Hepatocyte (in vitro differentiated cells): ENCODE measurements at places on chromosomes 5 and 9. TPM values are rescaled to one million over a fixed set of nuclear protein-coding genes. Genes with fewer than 3 reads are reported as not detected.

Gene PTPN3
- 11.8 and 12.1 TPM in 2 replicates for total RNA-seq

Gene FBP1
- total RNA-seq = 24.0 and 31.2 TPM in 2 replicates

- no peak for DNase-seq
Observed at GRCh38 chr5:93311881-93312280, 269.1 kb downstream of the NR2F1-AS1 start.

DNA sequence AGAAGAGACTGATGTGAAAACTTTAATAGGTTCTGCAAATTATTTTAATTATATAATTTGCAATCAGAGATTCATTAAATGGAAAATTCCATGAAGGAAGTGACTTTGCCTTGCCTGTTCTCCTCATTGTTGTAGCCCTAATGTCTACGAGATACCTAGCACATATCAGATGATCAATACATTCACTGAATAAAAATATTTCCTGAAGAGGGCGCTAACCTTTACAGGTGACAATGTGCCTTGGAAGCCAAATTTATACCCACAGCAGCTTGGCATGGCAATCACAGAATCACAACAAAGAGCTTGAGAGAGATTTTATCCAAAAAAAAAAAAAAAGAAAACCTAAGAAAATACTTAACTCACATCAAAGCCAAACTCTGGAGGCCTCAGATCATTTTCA is 17.4 kb downstream of the HAUS6 start:
- DNase-seq = peak; percentile 16

- no peak for DNase-seq
Observed at GRCh38 chr5:88503041-88503345, 234.3 kb upstream of the TMEM161B start.

- DNase-seq = no peak
Observed at GRCh38 chr9:71303351-71303750, 181.9 kb upstream of the TRPM3 start.

- DNase-seq = peak; percentile 65
Observed at GRCh38 chr5:168747987-168748777, 169.0 kb upstream of the PANK3 start.
